ENCODE measurements at places on chromosomes 5 and 9.
A peak's percentile ranks its signal among the peaks of the same experiment; 100 is the strongest.

DNA sequence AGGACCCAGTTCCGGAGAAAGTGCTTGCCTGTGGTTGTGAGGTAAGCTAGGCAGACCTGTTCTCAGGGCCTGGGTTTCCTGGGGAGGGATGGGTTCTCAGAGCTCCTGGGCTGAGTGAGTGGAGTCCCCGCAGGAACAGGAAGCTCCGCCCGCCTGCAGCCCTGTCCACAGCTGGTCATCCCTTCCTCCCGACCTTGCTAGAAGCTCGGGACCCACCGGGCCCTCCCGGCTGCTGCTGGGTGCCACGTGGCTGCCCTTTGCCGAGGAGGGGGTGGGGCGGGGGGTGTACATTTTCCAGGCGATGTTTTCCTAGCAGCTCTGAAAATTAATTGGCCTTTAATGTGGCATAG lies 198.1 kb downstream of the C9orf50 start:
- no peak for DNase-seq

DNA sequence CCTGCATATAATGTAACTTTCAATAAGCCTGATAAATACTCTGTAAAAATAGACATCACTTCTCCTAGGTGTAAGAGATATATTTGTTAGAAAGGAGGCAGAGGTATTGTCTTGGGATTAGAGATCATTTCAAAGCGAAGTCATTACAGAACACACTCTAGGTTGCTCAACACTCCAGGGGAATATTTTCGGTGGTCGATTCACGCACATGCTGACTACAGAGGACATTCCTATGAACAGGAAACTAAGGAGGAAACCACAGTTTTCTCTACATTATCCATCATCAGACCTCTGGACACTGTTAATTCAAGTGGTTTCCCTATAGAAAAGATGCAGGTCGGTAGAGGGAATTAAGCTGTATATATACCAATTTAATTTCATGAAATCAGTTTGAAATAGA lies 370.0 kb downstream of the NDUFS4 start:
- DNase-seq = no peak

- no peak for DNase-seq
Measured at GRCh38 chr5:66546541-66546940, 49.7 kb upstream of the MAST4 start.

DNA sequence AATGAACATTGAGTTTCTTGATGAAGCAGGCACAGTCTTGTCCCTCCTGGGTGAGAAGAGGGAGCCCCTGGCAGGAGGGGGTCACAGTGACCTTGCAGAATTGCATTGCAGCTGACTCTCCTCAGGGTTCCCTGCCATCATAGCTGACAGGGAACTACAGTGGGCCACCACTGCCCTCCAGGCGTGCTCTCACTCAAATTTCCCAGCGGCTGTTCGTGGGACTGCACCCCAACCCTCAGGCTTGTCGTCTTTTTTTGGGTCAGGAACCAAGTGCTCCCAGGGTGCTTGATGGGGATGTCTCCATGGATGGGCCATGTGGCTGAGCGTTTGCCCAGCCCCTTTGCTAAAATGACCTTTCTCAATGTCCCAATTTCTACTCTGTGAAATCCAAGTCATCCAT lies 215.8 kb downstream of the MELK start:
- DNase-seq = peak; percentile 57

GRCh38 chr5:159088371-159088770 lies 11.3 kb downstream of the EBF1 start:
- DNase-seq = no peak

- DNase-seq = no peak
Measured at GRCh38 chr5:53019320-53019719, 30.2 kb downstream of the ITGA2 start.

- DNase-seq = peak; percentile 81
Measured at GRCh38 chr9:37747271-37747753, 6.3 kb upstream of the TRMT10B start.

DNA sequence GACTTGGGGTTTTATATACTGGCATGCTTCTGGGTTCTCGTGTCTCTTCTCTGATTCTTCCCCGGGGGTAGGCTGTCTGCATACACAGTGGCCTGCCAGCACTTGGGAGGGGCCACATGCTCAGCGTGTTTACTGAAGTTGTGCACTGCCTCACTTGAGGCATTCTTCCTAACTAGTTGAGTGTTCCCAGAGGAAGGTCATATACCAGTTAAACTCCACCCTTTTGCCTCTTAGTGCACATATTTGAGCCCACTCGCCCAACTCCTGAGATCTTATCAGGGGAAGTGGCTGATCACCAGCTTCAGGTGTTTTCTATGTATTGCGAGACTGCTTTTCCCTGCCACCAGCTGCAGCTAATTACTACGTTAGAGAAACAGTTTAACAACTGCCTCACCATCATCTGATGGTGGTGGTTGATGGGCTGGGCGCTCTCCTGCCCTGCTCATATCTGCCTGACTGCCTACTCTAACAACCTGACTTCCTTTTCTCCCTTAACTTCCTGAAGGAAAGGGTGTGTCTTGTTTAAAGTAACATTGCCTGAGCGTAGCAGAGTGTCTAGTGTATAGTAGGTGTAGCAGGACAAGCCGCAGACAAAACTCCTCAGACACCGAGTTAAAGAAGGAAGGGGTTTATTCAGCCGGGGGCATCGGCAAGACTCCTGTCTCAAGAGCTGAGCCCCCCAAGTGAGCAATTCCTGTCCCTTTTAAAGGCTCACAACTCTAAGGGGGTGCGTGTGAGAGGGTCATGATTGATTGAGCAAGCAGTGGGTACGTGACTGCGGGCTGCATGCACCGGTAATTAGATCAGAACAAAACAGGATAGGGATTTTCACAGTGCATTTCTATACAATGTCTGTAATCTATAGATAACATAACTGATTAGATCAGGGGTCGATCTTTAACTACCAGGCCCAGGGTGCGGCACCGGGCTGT lies 60.1 kb upstream of the CLINT1 start:
- peak; percentile 67 for DNase-seq

- no peak for DNase-seq
Measured at GRCh38 chr5:129917224-129917623, 13.0 kb downstream of the CHSY3 start.

DNA sequence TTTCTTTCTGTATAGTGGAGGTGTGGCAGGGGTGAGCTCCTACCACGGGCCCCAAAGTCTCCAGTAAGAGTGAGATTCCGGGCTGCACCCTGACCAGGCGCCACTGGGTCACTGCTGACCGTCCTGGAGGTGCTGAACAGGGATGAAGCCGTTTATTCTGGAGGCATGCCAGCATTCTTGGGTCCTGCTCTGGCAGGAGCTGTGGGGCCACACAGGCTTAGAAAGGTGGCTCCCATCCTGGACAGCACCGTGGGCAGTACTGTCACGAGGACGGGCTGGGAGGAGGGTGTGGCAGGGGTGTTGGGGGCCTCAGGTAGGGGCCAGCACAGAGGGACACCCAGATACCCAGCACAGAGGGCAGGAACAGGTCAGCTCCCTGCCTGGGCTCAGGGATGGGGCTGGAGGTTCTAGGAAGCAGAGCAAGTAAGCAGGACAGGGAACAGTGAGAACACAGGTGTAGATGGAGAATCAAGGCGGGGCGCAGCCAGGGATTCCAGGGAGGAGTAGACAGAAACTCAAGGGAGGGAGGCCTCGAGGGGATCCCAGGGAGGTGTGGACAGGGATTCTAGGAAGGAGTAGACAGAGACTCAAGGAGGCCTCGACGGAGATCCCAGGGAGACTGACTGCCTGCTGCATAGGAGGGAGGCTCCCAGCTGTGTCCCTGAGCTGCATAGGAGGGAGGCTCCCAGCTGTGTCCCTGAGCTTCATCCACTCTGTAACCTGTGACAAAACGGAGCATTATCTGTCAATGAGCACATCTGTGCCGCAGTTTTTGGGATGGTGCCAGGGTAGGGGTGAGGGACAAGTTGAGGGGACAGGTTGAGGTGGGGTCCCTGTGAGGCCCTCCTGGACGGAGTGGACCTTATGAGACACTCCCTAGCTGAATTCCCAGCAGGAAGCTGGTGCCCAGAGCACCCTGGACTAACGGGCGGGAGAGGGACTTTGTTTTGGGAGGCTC lies 1.1 kb upstream of the PLEKHG4B start:
- DNase-seq = no peak

GRCh38 chr5:177096162-177097015 lies 9.7 kb downstream of the FGFR4 start:
- no peak for DNase-seq

DNA sequence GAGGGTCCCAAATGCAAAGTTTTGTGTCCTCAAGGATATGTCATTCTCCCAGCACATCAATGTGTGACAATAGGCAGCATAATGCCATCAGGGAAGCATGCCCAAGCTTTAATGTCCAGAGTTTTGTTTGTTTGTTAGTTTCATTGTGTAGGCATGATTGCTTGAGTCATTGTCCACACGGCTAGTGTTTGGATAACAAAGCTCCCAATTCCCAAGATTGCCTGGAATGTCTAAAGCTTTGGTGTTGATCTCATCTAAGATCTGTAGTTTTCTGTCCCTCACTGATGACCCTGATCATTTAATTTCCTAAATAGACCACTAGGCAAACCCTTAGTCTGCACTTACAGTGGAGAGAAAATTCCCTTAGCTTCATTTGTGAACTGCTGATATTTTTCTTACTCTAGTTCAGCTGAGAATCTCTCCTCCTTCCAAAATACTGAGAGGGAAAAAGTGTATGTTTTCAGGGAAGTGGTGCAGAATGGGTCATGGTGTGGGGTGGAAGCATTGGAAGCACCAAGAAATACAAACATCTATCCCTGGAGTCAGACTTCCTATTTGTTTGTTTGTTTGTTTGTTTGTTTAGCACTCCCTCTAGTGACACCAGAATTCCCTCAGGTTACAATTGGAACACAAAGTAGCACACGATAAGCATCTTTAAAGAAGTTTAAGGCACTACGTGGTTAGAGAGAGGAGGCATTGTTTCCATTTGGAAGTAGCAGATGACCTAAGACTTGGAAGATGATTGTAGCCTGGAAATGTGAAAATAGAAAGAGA lies 127.1 kb downstream of the PRDM6 start:
- no peak for DNase-seq

GRCh38 chr5:40781843-40782409 lies 16.2 kb downstream of the PRKAA1 start:
- DNase-seq = no peak

DNA sequence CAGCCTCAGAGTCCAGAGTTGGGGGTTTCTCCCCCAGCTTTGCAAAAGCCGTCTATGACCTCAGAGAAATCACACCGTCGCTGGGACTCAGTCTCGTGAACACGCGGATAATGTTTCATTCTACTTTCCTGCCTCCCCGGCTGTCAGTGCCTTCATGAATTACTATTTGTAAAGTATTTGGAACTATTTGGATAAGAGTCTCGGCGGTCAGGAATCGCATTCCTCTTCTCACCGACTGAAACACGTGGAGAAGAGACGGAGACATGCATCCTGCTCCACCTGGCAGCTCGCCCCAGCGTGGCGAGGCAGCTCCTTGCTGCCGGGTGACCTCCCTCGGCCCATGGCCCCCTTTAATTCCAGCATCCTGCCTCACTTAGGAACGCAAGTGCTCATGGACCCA lies 23.9 kb downstream of the IRX2 start:
- DNase-seq = no peak
